ENCODE measurements at places on chromosomes 3 and 15.
A peak's percentile ranks its signal among the peaks of the same experiment; 100 is the strongest.

DNA sequence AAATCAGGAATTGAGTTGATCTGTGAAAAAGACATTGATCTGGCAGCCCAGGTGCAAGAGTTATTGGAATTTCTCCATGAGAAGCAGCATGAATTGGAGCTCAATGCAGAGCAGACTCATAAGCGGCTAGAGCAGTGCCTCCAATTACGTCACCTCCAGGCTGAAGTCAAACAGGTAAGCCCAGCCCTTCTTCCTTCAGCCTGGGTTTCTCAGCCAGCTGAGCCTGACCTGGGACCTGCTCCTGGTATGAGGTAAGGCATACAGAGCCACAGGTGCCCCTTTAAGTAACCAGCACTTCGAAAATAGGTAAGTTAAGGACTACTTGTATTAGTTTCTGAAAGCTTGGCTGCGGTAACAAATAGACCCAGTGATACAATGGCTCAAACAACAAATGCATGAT, 307.4 kb upstream of the UMPS start:
- DNase-seq = no peak

GRCh38 chr3:186775999-186776398, 7.4 kb upstream of the EIF4A2 start:
- no peak for DNase-seq

DNA sequence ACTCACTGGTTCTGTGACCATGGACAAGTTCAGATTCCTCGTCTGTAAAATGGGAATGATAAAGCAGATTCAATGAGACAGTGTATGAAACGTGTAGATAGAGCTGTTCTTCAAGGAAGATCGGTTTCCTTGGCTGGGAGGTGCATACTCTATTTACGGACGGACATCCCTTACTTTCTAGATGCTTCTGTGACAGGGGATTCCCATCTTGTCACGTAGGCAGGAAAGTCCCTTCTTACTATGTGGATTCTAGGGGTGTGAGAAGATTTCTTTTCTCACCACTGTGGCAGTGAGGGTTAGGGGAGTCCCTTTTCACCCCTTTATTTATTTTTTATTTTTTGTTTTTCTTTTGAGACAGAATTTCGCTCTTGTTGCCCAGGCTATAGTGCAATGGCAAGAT, 180.9 kb upstream of the TBL1XR1 start:
- DNase-seq = peak; percentile 48

- peak; percentile 8 for DNase-seq
Observed at GRCh38 chr3:65635657-65636056, 403.1 kb downstream of the MAGI1 start.

- no peak for DNase-seq
Observed at GRCh38 chr15:32649342-32649741, 7.8 kb downstream of the SCG5 start.

DNA sequence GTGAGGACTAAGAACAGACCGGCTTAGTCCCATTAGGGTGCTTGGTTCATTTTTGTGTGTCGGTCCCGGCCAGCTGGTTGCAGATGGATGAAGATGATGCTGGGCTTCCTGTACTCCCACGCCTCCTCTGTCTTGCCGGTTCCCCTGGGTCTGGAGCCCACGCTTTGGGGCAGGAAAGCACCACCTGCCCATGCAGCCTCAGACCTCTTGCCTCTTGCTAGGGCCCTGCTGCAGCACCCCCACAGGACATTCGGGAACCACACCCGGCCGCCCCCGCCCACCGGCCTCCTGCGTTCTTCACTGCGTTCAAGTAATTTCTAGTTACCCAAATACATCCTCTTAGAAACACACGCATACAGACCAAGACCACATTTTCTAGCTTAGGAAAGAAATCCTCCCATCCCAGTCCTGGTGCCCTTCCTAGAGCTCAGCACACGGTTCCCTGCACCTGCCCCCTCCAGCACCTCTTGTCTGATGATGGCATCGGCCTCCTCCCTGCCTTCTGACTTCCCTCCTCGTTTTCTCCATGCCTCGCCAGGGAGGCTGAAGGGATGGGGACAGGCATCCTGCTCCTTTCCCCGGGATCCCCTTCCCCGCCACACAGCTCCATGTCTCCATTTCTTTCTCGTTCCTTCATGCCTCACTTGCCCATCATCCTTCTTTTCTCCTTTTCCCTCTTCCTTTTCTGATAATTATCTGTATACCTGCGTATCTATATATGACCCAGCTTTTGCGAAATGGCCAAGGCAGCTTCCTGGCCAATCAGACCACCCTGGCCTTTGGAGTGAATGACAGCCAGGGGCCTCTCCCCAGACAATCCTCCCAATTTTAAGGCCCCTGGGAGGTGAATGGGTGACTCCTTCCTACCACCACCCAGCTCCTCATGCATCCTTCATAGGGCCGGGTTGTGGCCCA, 30.9 kb downstream of the FAM3D start:
- DNase-seq = peak; percentile 58

GRCh38 chr3:195461594-195462307, 18.9 kb upstream of the ACAP2 start:
- DNase-seq = no peak

GRCh38 chr3:99868311-99868646, 50.6 kb downstream of the CMSS1 start:
- DNase-seq = no peak

DNA sequence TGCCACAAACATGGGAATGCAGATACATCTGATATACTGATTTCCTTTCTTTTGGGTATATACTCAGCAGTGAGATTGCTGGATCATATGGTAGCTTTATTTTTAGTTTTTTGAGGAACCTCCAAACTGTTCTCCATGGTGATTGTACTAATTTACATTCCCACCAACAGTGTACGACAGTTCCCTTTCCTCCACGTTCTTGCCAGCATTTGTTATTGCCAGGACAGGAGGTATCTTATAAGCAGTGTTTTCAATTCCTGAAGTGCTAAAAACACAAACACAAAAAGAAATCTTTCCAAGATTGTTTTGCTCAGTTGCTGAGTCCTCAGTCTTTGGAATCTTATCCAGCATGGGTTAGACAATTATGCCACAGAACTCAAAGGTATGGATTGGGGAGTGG, 13.5 kb downstream of the GTF2E1 start:
- no peak for DNase-seq

- DNase-seq = no peak
Observed at GRCh38 chr3:40827942-40828688, 303.4 kb downstream of the ZNF621 start.

DNA sequence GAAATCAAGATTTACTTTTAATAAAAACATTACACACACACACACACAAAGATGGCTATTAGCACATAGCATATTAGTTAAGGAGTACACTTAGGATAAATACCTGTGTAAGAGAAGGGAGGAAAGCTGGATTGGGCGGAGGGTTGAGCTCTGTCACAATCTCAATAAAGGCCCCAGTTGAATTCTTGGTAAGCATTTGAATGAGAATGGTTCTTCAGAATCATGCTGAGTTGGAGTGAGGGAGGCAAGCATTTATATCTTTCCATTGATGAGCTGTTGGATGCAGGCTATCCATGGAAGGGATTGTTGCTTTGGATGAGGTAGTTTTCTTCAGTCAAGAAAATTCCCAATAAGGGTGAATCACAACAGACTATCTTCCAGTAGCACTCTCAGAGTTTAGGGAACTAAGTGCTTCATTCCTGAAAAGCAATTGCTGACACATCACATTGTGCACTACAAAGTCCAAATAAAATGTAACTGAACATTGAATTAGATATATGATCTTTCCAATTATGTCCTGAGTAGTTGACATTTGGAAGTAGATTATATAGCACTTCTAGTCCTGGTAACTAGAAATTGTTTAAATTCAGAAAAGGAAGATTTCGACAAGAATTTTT, 95.7 kb downstream of the SUCNR1 start:
- DNase-seq = no peak

- DNase-seq = no peak
Observed at GRCh38 chr3:55969634-55970033, 482.5 kb upstream of the WNT5A start.

- DNase-seq = no peak
Observed at GRCh38 chr3:153410517-153410916, 248.5 kb downstream of the RAP2B start.

DNA sequence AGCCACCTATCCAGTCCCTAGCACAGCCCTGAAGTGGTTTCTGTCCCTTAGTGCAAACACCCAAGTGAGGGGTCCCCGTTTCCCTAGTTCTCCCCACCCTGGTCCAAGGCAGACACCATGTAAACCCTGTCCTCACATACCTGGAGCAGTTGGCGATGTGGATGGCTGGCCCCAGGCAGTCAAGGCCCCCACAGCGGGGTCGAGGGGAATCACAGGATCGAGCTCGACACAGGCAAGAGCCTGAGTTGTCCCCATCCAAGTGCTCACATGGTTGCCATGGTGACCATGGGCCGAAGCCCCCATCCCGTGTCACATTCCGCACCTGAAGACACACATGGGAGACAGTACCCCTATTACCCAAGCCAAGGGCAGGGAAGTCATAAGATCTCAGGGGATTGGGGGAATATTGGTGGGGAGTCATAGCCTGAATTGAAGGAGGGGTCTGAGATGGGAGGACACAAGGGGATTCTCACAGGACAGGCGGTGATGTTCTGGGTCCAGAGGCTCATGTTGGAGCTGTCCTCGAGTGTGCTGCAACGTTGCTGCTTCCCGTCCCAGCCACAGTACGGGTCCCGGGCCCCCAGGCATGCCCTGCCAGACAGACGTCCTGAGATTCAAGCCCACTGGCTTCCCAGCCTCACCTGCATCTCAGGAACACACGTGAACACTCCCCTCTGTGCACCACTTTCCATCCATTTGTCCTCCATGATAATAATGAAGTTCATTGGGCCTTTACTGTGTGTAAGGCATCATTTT, 112.1 kb downstream of the SEMA5B start:
- no peak for DNase-seq

DNA sequence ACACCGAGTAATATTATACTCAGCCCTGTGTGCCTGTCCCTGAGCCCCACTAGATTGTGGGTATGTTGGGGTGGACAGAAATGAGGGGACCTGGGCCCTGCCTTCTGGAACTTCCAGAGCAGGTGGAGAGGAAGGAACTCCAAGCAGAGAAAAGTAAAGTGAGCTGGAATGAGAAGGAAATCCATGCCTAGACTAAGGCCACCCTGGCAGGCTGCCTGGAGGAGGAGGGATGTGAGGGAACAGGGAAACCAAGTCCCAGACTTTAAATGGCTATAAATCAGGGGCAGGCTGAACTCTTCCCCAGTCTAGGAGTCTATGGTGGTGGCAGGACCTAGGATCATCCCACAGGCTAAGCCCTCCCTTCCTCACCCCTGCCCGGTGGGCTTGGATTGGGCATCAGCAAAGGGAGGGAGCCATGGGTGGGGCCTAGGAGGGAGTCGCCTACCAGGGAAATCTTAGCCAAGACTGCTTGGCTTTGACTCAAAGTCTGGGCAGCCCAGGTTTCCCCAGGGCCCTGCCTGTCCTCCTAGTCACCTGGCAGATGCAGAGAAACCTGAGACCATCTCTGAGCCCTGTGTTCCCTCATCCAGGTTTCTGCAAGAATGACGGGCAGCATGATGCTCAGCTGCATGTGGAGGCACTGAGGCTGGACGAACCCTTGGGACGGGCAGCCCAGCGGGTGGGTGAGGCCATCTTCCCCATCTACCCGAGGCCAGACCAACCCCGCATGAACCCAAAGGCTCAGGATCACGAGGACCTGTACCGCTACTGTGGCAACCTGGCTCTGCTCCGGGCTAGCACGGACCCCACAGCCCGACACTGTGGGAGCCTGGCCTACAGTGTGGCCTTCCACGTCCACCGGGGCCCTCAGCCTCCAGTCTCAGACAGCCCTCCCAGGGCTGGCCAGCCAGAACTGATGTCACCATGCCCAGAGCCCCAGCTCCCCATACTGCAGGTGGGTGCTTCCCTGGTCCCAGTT, 15.6 kb upstream of the STRA6 start:
- no peak for DNase-seq

DNA sequence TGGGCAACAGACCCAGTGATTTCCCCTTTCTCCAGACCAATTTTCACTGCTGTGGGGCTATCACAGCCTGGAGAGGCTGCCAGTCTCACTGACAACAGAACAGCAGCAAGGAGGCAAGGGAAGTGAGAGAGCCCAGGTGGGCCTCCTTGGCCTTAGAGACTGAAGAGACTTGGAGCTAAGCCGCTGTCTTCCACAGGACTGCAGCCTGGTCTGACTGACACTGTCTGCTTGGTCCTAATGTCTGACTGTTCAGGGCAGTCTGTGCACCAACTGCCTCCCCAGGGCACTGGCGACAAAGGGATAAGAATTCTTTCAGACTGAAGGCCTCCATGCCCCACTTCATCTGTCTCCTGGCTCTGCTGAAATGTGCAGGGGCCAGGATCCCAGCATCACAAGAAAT, 11.5 kb downstream of the POMGNT2 start:
- DNase-seq = no peak

DNA sequence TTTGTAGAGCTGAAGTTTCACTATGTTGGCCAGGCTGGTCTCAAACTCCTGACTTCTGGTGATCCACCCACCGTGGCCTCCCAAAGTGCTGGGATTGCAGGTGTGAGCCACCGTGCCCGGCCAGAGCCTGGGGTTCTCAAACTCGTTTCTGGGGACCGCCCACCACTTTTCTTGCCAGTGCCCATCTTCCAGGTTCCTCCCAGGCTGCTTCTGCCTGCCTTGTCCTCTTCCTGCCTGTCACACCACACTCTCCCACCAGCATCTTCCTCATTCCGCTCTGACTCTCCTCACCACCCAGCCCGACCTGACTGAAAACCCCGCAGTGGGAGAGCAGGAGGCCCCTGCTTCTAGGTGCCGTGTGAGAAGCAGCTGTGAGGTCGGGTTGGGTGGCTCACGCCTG, 3.1 kb upstream of the DYNLT2B start:
- DNase-seq = no peak

- no peak for DNase-seq
Observed at GRCh38 chr3:127488740-127489139, 101.8 kb downstream of the TPRA1 start.

GRCh38 chr15:48337607-48338006, 6.4 kb downstream of the DUT start:
- DNase-seq = no peak

DNA sequence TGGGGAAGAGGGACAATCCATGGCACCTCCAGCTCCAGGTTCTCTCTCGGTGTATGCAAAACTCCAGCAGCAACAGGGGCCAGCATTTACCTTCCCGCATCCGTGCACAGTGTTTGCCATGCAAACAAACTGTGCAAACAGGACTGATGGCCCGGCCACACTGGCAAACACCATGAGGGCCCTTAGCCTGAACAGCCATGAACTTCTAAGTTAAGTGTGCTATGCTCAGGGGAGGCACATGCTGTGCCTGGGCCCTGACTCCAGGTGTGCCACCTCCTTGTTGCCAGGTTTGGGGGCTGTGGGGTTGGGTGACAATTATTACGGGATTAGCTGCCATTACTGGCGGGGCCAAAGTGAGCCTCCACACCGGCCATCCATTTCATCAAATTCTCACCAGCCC, 57.5 kb downstream of the CACNA2D2 start:
- no peak for DNase-seq

GRCh38 chr3:15339786-15340215, 7.4 kb upstream of the SH3BP5 start:
- DNase-seq = no peak

- DNase-seq = no peak
Observed at GRCh38 chr3:173825730-173826129, 428.2 kb downstream of the NLGN1 start.

DNA sequence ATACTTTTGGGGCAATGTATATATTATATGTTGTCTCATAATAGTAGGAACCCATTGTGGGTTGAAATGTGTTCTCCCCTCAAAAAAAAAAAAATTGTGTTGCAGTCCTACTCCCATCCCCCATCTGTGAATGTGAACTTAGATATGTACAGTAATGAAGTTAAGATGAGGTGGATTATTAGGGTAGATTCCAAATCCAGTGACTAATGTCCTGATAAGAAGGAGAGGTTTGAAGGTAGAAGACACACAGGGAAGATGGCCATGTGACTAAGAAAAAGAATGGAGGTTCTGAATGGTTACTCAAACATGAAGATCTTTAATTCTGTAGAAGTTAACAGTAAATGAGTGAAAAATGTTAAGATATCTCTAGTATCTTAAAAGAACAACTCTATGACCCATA, 3.0 kb upstream of the ATOSA start:
- DNase-seq = no peak
